Fibroblast of pulmonary artery (primary cell): ENCODE measurements at places on chromosomes 11 and 22.

DNA sequence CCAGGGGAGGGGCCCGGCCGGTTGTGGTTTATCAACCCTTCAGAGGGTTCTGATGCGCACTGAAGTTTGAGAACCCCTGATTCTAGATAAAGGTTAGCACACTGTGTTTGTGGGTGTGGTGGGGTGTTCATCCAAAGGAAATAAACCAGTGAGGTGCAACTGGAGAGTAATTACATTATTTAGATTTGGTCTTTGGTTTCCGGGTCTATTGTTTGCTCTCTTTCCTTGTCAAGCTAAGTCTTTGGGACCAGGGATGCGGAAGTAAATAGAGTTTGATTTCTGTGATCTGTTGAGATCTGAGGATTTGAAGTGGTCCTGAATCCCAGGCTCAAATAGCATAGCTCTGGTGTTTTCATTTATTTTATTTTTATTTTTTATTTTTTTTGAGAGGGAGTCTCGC is 50.5 kb upstream of the CLMP start:
- DNase-seq, result no peak

DNA sequence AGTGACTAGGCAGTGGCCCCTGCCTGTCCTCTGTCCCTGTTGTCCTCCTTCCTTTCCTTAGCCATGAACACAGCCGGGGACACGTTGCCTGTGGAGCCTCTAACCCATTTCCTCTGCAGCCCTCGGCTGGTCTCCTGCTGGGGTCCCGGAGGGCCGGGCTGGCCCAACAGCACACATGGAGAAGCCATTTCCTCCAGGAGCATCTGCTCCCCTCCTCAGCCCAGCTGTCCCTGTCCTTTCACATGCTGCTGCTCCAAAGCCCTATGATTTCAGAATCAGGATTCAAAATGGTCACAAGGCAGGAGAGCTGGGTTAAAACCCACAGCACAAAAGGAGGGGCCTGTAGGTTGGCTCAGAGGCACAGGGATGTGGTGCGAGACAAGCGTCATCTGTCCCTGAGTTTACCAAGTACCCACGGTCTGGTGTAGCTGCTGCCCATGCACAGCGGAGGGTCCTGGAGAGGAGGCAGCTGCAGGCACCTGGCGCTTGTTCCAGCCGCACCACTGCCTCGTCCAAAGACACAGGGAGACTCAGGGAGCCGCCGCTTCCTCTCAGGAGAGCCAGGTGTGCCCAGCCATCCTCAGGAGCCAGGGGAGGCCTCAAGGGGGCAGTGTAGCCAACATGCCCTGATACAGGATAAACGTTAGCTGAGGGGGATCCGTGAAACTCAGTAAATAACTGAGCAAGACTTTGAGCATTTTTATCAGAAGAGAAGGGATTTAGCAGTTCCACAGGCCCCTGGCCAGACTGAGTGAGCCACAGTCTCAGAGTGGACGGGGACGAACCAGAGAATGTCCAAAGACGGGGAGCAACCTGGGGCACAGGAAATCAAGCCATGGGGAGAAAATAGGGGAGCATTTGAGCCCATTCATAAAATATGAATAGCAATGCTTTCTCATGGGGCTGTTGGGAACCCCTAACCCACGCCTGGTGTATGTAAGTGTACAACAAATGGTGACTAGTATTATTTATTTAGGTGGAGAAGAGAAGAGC is 3.9 kb upstream of the VSIG10L2 start:
- peak; percentile 34 for DNase-seq

- DNase-seq, result no peak
Observed at GRCh38 chr11:68118706-68119448, 2.3 kb downstream of the CHKA start.

- DNase-seq, result no peak
Observed at GRCh38 chr11:75352588-75353206, 1.2 kb upstream of the ARRB1 start.

DNA sequence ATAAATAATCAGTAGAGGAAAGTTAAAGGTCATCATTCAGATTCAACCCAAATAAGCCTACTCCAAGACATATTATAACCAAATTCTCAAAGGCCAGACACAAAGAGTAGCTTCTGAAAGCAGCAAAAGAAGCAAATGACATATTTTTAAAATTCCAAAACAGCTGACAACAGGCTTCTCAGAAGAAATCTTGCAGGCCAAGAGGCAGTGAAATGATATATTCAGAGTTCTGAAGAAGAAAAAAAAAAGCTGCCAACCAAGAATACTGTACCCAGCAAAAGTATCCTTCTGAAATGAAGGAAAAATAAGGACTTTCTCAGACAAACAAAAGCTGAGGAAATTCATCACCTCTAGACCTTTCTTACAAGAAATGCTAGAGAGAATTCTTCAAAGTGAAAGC is 787.1 kb upstream of the TENM4 start:
- DNase-seq, result no peak

GRCh38 chr22:29892315-29893156 is 9.6 kb downstream of the MTMR3 start:
- DNase-seq, result no peak

DNA sequence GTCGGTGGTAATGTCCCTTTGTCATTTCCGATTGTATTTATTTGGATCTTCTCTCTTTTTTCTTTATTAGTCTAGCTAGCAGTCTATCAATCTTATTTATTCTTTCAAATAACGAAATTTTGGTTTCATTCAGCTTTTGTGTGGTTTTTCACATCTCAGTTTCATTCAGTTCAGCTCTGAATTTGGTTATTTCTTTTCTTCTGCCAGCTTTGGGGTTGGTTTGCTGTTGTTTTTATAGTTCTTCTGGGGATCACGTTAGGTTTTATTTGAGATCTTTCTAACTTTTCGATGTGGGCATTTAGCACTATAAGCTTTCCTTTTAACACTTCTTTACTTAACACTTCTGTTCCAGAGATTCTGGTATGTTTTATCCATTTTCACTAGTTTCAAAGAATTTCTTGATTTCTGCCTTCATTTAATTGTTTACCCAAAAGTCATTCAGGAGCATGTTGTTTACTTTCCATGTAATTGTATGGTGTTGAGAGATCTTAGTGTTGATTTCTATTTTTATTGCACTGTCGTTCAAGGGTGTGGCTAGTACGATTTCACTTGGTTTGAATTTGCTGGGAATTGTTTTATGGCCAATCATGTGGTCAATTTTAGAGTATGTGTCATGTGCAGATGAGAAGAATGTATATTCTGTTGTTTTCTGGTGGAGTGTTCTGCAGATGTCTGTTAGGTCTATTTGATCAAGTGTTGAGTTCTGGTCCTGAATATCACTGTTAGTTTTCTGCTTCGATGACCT is 7.7 kb upstream of the SCGB1D1 start:
- no peak for DNase-seq

DNA sequence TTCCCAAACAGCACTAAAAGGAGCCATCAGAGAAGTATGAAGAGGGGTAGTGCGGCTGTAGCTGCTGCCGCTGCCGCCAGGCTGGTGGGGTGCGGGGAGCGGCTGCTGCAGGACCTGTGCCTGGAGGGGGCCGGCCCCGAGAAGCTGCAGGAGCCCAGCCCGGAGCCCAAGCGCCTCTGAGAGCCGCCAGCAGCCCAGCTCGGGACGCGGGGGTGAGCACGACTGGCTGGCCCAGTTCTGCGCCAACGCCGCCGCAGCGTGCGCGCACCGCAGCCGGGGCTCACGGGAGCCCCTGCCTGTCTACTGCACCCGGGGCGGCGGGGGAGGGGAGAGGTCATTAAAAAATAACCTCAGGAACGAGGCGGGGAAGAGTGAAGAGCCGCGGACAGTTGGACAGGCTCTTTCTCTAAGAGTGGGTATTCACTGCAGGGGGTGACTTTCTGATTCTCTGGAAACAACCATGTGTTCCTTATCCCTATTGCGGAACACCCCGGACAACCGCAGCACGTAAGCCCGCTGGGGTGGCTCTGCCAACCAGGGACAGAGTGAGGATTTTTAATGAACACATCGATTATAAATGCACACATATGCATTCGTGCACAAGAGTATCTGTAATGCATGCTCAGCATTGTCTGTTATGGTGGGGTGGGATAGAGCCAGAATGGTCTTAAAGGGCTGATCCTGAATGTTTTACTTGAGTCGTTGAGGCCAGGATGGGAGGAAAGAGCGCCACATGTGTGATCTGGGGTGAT is 453 bp downstream of the GAS2 start:
- DNase-seq, result peak; percentile 24

GRCh38 chr11:2883640-2883978 is 2.0 kb downstream of the CDKN1C start:
- DNase-seq, result no peak

DNA sequence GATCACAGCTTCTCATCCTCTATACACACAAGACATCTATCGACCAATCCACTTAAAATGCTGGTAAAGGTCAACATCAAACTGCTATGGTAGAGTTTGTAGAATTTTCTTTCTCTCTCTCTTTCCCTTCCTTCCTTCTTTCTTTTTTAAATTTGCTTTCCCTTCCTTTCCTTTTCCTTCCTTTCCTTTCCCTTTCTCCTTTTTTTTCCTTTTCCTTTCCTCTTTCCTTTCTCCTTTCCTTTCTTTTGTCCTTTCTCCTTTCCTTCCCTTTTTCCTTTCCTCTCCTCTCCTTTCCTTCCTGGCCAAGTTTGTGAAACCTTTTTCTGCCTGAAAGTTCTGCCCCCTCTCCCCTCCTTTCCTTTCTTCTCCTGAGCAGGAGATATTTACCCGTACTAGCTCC is 3.1 kb downstream of the C11orf97 start:
- no peak for DNase-seq

- DNase-seq, result peak; percentile 54
Observed at GRCh38 chr11:62337303-62338181, at the start of gene ASRGL1. ASRGL1 (plus strand) TSS chr11:62337448; CDS start chr11:62337978, 530 bp downstream.

GRCh38 chr11:35112056-35112845 is 26.7 kb upstream of the CD44 start:
- no peak for DNase-seq

DNA sequence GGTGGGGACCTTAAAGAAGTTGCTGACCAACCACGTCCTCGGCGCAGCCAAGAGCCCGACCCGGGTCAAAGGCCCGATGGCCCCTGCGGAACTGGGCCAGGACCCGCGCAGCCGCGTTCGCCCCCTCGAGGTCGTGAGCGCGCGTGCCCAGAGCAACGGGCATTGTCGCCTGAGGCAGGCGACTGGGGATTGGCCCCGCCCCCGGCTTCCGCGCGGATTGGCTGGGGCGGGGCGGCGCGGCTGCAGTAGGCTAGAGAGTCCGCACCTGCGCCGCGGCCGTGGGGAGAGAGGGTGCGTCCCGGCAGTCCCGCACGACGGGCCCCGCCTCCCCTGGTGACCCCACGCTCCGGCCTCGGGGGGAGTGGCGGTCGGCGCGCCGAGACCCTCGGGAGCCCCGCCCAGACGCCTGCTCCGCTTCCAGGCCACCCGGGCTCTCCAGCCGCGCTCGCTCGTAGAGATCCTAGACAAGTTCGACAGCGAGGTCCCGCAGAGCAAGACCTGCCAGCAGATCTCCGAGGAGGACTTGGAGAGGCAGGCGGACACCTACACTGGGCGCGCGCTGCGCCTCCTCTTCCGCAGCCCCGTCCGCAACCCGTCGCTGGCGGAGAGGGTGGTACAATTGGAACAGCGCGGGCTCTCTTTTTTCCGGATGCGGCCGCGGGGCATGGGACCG is 8.3 kb upstream of the PPIL2 start:
- DNase-seq, result peak; percentile 18

DNA sequence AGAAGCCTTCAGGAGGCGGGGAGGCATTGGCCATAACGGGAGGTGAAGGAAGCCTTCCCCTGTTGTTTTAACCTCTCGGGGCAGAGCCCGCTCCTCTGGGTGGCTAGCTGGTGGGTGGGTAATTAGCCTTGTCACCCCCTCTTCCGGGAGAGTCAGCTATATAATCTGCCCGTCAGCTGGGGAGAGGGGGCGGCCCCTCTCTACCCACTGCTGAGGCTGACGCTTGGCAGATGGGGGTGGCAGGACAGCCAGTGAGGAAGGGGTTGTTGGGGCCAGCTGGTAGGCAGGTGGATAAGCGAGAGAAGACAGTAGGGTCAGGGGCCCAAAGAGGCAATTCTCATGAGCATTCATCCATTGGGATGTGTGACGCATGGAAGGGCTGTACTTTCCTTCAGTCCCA is 33.0 kb upstream of the SYT7 start:
- no peak for DNase-seq

DNA sequence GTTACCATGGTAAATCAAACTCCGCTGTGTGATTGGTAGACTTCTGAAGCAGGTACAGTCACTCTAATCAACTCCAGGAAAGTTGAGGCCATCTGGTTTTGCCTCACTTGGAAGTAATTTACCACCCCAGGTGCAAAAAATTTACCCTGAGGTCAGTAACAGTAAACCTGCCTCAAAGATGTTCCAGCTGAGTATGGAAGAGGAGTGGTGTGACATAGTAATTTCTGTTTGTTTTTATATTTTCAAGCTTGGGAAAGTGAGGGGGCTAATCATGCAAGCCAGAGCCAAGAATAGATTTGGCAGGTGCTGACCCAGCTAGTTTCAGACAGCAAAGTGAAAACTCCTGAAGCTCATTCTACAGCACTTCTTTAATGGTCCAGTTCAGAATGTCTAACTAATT is 691.6 kb downstream of the NTM start:
- DNase-seq, result no peak

DNA sequence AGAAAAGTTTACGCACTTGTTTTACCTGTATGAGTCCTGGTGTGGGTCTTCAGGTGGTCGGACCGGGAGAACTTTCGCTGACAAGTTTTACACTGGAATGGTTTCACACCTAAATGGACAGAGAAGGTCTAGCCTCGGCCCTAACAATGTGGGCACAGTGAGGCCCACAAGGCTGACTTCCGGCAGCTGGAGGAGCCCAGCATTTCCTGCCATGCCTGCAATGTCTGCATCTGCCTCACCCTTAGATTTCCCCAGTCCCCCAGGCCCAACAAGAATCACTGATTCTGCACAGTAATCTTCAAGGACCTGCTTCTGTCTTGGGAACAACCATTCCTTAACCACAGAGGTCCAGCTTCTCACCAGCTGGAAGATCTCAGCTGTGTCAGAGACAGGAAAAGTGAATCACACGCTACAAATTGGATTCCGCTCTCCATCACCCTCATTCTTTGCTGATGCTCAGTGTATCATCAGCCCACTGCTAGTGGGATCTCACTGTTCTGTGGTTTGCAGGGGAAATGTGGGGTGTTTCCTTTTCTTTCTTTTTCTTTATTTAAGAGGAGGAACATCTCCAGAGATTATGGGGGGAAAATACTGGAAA is 43.3 kb downstream of the WT1 start:
- peak; percentile 97 for DNase-seq

- DNase-seq, result no peak
Observed at GRCh38 chr22:50630376-50630775, 2.4 kb upstream of the ARSA start.

GRCh38 chr11:33825854-33826560 is 51.7 kb upstream of the FBXO3 start:
- DNase-seq, result no peak

GRCh38 chr22:42648368-42649245 is 585 bp downstream of the CYB5R3 start:
- DNase-seq, result peak; percentile 23
